ENCODE measurements at places on chromosomes 1 and 21. TPM values are rescaled to one million over a fixed set of nuclear protein-coding genes. Genes with fewer than 3 reads are reported as not detected.

DNA sequence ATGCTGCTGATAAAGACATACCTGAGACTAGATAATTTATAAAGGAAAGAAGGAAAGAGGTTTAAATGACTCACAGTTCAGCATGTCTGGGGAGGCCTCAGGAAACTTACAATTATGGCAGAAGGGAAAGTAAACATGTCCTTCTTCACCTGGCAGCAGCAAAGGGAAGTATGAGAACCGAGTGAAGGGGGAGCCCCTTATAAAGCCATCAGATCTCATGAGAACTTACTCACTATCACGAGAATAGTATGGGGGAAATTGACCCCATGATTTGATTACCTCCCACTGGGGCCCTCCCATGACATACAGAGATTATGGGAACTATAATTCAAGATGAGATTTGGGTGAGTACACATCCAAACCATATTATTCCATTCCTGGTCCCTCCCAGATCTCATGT, 154.4 kb downstream of the FASLG start:
- H3K36me3 ChIP-seq, result no peaks in the 10 kb centered on the region
- DNase-seq, result no peak
- no peak overlapping the region for H3K4me3 ChIP-seq
- H3K27ac ChIP-seq, result no peak overlapping the region
- H3K4me1 ChIP-seq, result peaks cover 5% of the 10 kb centered on the region

Gene COL11A1
- total RNA-seq, result 1,042 TPM

- DNase-seq, result no peak
- H3K4me3 ChIP-seq, result no peak overlapping the region
- no peak overlapping the region for H3K27ac ChIP-seq
- peaks cover 24% of the 10 kb centered on the region for H3K36me3 ChIP-seq
- peaks cover 64% of the 10 kb centered on the region for H3K4me1 ChIP-seq
Observed at GRCh38 chr1:9294405-9294773, 1.7 kb downstream of the SPSB1 start.

DNA sequence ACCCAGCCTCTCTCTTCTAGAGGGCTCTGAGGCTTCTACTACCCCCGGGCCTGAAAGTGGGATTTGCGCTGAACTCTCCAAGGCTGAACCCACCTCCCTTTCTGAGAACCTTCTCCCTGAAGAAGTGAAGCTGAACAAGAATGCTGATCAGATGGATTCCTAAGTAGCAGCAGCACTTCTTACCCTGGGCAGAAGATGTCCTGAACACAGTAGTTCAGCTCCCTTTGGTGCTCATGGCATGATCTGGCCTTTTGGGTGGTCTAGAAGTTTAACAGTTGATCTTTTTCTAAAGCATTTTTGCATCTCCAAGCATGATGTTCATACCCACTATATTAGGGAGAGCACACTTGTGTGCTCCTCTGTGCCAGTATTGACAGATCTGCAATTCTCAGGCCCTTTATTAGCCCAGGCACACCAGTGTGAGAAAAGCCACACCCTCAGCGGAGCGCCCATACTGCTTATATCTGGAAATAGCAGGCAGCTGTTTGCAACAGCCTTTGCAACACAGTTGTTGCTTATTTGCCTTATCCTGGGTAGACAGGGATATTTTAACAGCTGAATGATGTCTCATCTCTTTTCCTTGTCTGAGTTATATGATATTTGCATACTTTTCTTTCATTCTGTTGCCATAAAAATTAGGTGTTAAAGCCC, 34.2 kb downstream of the CNN3 start:
- H3K4me1 ChIP-seq, result peaks cover 2% of the 10 kb centered on the region
- no peak overlapping the region for H3K4me3 ChIP-seq
- no peak for DNase-seq
- H3K27me3 ChIP-seq, result no peaks in the 10 kb centered on the region
- no peak overlapping the region for H3K27ac ChIP-seq

- H3K27me3 ChIP-seq, result no peaks in the 10 kb centered on the region
- peak overlapping the region; percentile 92 for H3K27ac ChIP-seq
- peaks cover 52% of the 10 kb centered on the region for H3K4me1 ChIP-seq
Observed at GRCh38 chr1:6519935-6520671, 28.6 kb upstream of the PLEKHG5 start.

Gene VHLL
- total RNA-seq, result not detected

DNA sequence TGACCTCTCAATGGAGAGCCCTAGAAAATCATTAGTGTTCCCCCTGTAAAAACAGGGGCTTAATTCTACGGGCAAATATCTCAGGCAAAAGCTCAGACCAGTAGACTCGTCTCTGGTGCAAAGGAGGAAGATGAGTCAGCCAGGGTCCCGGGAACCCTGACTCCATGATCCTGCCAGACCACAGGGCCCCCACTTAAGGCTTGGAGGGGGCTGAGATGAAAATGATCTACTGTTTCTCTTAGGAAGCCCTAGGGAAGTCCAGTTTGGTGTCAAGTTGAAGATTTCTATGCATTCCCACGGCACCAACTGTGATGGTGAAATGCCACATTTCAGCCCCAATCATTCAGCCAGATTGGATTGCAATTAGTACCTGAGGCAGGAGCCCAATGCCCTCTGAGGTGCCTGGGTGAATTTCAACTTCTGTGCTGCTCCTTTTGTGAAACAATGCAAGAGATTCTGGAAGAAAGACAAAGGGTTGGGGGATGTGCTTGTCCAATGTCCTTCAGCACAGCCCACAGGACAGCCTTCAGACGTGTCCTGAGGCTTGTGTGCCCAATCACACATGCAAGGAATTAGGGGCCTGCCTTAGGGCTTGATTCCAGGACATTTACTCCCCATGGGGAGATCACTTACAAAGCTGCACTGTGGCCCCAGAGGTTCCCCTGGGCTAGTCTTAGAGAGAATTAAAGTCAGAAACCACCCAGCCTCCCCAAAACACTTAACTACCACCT, 18.1 kb downstream of the NAV1 start:
- H3K4me3 ChIP-seq, result no peak overlapping the region
- peaks cover 82% of the 10 kb centered on the region for H3K4me1 ChIP-seq
- no peaks in the 10 kb centered on the region for H3K27me3 ChIP-seq
- H3K36me3 ChIP-seq, result no peaks in the 10 kb centered on the region
- no peak for DNase-seq

Gene CFHR4
- total RNA-seq, result not detected

GRCh38 chr1:7810395-7810794, 26.3 kb downstream of the PER3 start:
- H3K36me3 ChIP-seq, result peaks cover 23% of the 10 kb centered on the region
- peaks cover 3% of the 10 kb centered on the region for H3K4me1 ChIP-seq
- no peaks in the 10 kb centered on the region for H3K27me3 ChIP-seq
- H3K4me3 ChIP-seq, result no peak overlapping the region
- DNase-seq, result no peak

Gene PTPRF
- total RNA-seq, result 54.6 TPM

DNA sequence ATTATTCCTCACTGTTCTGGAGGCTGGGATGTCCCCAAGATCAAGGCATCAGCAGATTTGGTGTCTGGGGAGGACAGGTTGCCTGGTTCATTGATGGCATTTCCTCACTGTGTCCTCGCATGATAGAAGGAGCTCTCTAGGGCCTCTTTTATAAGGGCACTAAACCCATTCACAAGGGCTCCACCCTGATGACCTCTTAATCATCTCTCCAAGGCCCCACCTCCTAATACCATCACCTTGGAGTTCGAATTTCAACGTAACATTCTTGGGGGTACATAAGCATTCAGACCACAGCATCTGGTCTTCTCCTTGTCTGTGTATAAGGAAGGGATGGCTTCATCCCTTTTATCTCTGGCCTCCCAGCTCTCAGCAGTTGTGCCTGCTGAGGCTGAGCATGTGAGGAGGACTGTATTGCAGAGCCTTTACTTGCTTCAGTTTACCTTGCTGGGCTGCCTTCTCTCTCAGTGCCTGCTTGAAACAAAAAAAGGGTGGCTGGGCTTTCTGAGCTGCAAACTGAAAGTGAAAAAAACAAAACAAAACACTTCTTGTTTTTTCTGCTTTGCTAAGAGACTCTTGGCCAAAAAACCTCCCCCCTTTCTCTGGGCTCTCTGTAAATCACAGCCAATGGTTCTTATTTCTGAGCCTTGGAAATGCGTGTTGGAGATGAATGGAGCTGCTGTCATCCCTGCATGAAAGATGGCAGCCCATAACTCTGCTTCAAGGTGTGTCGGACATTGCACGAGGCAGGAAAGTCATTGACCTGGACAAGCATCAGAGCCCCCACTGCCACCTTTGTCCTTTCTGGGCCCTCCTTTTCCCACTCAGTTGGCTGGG, 75.8 kb downstream of the RHOU start:
- DNase-seq, result no peak
- H3K27me3 ChIP-seq, result peaks cover 10% of the 10 kb centered on the region
- no peak overlapping the region for H3K27ac ChIP-seq
- H3K4me3 ChIP-seq, result no peak overlapping the region
- H3K36me3 ChIP-seq, result no peaks in the 10 kb centered on the region

GRCh38 chr1:33012165-33012564, 24.5 kb downstream of the AK2 start:
- H3K36me3 ChIP-seq, result peaks cover 26% of the 10 kb centered on the region
- H3K4me3 ChIP-seq, result no peak overlapping the region
- no peak for DNase-seq

Gene GGPS1
- total RNA-seq, result 39.1 TPM

DNA sequence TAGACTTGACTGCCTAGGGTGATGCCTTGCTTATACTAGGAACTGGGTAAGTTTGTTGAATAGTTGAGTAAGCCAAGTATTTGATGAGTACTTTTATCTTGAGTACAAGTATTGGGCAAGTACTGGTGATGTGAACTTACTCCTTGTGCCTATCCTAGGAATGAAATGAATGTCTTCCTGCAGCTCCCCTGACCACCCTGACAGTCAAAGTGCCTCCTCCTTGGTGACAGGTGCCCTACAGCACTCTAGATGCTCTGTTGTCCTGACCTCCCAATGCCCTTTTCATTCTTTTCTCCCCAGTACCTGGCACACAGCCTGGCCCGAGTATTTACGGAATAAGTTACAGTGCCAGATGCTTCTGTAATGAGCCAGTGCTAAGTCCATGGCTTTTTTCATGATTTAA, 25.5 kb downstream of the PCSK9 start:
- no peak for DNase-seq
- peaks cover 20% of the 10 kb centered on the region for H3K4me1 ChIP-seq
- peak overlapping the region; percentile 15 for H3K27ac ChIP-seq
- no peak overlapping the region for H3K4me3 ChIP-seq
- no peaks in the 10 kb centered on the region for H3K27me3 ChIP-seq

Gene ST6GALNAC5
- 6.2 TPM for total RNA-seq

DNA sequence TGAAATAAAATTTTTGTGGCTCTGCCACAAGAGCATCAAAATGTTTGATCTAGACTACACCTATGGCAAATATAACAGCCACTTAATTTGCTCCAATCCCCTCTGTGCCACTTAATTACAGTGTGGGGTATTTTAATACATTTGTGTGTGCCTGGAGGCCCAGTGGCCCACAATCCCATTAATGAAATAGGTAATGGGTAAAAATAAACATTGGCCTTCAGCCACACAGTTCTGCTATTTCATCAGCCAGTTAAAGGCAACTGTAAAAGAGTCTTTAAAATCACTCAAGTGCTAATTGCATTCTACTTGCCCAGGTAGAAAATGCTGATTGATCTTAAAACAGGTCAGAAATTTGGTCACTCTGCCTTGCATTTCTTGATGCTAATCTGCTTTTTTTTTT, 151.6 kb upstream of the UBE2U start:
- no peak overlapping the region for H3K4me3 ChIP-seq
- DNase-seq, result no peak
- peaks cover 62% of the 10 kb centered on the region for H3K4me1 ChIP-seq
- peaks cover 22% of the 10 kb centered on the region for H3K36me3 ChIP-seq
- H3K27ac ChIP-seq, result peak overlapping the region; percentile 34
- H3K27me3 ChIP-seq, result no peaks in the 10 kb centered on the region

DNA sequence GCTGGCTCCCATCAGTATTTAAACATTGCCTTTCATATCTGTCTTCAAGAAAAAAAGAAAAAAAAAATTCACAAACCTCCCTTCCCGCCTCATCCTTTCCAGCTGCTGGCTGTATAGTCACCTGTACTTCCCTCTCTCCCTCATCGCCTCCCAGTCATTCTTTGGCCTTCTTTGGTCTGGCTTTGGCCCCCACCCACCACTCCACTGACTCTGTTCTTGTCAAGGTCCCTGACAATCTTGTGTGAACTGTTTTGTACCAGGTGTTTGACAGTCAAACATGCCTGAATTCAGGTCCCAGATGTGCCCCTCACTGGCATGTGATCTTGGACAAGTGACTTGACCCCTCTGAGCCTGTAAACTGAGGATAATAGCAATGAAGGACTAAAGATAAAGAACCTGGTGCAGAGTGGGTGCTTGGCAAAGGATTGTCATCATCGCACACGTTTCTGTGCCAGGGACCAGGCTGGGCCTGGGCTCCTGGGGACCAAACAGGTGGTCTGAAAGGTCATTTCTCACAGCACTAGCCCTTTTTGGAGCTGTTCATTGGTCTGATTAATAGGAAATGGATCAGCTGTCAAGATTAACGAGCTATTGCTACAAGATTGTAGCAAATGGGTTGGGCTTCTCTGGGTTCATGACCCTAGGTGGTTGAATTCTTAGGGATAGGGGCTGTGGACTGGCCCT, 21.5 kb downstream of the PTPRF start:
- no peaks in the 10 kb centered on the region for H3K27me3 ChIP-seq
- no peak for DNase-seq
- no peak overlapping the region for H3K4me3 ChIP-seq
- H3K36me3 ChIP-seq, result peaks cover 12% of the 10 kb centered on the region

Gene TMEM52
- 0.90 TPM for total RNA-seq

- no peaks in the 10 kb centered on the region for H3K36me3 ChIP-seq
- DNase-seq, result no peak
Observed at GRCh38 chr1:182700351-182700709, 15.9 kb upstream of the RGS8 start.

Gene KRTAP13-2
- total RNA-seq, result not detected

DNA sequence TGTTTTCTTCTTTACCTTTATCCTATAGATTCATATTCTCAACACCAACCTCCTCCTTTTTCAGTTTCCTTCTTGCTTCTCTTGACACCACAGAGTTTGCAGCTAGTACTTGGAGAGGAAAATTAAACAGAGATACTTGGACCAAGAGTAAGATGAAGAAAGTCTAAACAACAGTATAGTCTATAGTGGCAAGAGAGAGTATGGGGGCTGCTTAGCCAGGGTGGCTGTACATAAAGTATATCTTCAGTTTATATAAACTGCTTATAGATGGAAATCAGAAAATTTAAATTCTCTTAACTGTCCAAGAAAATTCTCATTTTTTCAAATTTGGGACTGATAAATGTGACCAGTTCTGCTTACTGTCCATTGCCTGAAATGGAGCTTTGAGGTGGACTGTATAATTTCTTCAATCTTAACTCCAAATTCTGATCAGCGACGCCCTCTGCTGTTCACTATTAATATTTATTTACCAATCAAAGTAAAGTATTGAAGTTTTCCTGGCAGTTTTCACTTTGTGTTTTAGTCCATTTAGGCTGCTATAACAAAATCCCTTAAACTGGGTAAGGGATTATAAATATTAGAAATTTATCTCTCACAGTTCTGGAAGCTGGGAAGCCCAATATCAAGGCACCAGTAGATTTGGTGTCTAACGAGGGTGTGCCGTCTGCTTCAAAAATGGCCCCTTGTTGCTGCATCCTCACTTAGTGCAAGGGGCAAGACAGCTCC, 14.8 kb upstream of the METTL18 start:
- H3K4me1 ChIP-seq, result no peaks in the 10 kb centered on the region
- no peak for DNase-seq
- H3K4me3 ChIP-seq, result no peak overlapping the region
- H3K36me3 ChIP-seq, result no peaks in the 10 kb centered on the region
- H3K27ac ChIP-seq, result no peak overlapping the region

- peaks cover 4% of the 10 kb centered on the region for H3K36me3 ChIP-seq
- peaks cover 55% of the 10 kb centered on the region for H3K4me1 ChIP-seq
- H3K27ac ChIP-seq, result peak overlapping the region; percentile 92
- DNase-seq, result peak; percentile 87
Observed at GRCh38 chr1:16013220-16013907, 4.5 kb downstream of the HSPB7 start.

- DNase-seq, result no peak
- no peaks in the 10 kb centered on the region for H3K4me1 ChIP-seq
- H3K27ac ChIP-seq, result no peak overlapping the region
- no peaks in the 10 kb centered on the region for H3K36me3 ChIP-seq
- no peak overlapping the region for H3K4me3 ChIP-seq
Observed at GRCh38 chr1:195637539-195637938, 970.7 kb downstream of the KCNT2 start.
